Midbrain (tissue), 1 donor: ENCODE measurements at places on chromosomes 4 and X.

DNA sequence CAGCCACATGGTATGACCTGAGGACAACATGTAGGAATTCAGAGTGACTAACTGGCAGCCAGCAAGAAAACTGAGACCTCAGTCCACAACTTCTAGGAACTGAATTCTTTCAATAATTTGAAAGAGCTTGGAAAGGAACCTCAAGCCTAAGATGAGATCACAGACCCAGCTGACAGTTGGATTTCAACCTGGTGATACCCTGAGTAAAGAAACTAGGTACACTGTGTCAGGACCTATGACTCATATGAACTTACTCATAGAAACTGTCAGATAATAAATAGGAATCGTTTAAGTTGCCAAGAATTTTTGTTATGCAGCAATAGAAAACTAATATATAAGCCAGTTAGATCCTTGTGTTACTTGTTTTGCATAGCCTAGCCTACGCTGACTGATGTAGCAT is 102.4 kb upstream of the DCAF12L1 start:
- no peak for DNase-seq

GRCh38 chr4:27027428-27027827 is 166.8 kb downstream of the STIM2 start:
- no peak for DNase-seq

DNA sequence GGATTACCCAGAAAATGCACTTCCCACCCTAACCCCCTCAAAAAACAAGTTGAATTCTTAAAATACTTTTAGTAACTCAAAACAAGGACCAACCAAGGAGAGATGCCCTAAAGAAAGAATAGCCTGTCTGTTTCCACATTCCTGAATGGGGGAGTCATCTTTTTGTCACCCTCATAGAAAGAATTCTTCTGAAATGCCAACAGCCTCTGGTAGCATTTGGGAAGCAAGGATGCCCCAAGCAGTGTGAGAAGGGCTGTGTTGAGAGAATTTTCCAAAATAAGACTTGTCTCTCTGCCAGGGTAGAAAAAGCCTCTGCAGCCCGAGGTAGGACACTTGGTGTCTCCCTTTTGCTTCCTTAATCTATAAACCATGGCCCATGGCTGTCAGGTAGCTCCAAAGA is 173.1 kb upstream of the VCX3A start:
- no peak for DNase-seq

- no peak for DNase-seq
Observed at GRCh38 chr4:95161781-95162469, 386.8 kb downstream of the UNC5C start.

- no peak for DNase-seq
Observed at GRCh38 chrX:23062359-23062758, 62.6 kb downstream of the DDX53 start.

GRCh38 chr4:11216520-11216919 is 212.2 kb downstream of the HS3ST1 start:
- no peak for DNase-seq

- DNase-seq = no peak
Observed at GRCh38 chr4:28792917-28793597, 1927.1 kb upstream of the PCDH7 start.

DNA sequence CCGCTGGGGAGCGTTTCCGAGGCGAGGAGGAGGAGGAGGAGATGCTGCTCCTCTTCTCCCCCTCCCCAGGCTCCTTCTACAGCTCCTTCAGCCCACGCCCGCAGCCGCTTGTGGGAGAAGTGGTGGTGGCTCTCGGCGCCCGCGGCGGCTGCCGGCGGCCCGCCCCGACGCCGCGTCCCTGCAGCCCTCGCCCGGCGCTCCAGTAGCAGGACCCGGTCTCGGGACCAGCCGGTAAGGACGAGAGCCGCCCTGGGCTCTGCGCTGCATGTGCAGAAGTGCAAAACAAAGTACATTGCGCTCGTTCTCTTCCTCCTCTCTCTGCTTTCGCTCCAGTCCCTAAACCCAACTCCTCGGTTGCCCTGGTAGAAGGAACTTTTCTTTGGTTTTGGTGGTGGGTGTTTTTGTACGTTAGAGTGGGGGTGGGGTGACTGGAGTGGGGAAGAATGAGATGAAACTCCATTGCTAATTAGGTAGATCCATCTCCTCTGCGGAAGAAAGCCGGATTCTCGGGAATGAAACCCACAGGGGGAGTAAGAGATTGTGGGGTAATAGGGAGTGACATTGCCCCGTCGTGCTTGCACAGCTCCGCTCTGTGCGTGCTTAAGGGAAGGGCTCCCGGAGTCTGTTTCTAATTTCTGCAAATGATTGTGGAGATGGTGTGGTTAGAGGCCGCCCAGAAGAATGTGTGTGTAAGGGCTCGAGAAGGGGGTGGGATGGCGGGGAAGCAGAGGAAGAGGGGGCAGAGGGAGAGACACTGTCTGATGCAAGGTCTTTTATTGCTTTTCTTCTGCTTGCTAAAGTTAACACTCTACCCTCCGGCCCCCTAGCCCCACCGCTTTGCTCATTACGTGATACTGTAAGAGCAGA is 677 bp downstream of the PTPN13 start:
- peak; percentile 66 for DNase-seq

GRCh38 chrX:69237236-69237635 is 72.0 kb upstream of the PJA1 start:
- no peak for DNase-seq

- DNase-seq = no peak
Observed at GRCh38 chr4:169136796-169137557, 126.9 kb upstream of the CBR4 start.

DNA sequence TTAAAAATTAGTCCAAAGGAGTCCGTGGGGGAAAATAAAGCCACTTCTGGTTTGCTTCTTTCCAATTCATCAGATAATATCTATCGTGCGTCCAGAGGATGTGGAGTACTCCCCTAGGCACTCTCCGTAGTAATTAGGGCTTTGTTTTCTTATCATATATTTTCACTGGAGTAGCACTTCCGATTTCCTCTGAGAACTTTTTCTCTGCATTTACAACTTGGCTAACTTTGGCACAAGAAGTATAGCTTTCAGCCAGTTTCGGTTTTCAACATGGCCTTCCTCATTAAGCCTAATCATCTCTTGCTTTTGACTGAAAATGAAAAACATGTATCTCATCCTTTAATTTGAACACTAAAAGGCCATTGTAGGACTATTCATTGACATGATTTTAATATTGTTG is 80.5 kb downstream of the CASP3 start:
- no peak for DNase-seq

DNA sequence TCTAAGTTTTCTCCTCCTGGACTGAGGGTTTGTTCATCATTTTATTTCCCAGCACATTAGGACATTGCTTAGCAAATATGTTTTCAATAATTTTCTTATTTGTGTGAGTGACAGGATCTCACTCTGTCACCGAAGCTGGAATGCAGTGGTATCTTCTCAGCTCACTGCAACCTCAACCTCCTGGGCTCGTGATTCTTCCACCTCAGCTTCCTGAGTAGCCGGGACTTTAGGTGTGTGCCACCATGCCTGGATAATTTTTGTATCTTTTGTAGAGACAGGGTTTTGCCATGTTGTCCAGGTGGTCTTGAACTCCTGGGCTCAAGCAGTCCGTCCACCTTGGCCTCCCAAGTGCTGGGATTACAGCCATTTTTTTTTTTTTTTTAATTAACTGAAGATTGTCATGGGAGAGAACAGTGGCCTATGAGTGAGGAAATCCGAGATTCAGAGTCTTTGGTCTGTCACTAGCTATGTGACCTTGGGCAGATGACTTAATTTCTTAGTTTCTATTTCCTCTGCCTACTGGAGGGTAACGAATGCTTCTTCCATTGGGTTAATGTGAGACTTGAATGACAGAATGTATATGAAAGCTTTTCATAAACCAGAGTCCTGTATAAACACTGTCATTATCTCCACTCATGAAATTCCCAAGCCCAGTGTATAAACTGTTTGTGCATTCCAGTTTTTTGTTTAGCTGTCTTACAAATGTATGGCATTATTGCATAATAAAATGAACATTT is 23.9 kb downstream of the MOB1B start:
- DNase-seq = no peak

- no peak for DNase-seq
Observed at GRCh38 chr4:168569066-168569930, 72.4 kb downstream of the PALLD start.

- no peak for DNase-seq
Observed at GRCh38 chrX:39427492-39427891, 626.2 kb downstream of the MID1IP1 start.

DNA sequence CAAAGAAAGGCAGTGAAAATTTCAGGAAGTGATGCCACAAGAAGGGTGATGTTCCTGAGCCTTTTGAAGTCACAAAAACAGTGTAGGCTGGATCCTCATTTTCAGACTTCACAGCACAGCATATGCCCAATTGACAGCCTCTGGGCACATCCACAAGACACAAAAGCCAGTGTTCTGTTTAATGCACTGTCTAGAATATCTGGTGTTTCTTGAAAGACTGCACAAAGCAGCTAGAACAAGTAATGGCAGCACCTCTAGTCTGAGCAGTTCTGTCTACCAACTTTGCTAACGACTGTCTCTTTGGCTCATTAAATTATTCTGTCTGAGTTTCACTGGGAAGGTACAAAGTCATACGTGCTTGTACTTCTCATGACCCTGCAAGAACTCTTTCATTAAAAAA is 417.1 kb upstream of the GALNT7 start:
- no peak for DNase-seq

DNA sequence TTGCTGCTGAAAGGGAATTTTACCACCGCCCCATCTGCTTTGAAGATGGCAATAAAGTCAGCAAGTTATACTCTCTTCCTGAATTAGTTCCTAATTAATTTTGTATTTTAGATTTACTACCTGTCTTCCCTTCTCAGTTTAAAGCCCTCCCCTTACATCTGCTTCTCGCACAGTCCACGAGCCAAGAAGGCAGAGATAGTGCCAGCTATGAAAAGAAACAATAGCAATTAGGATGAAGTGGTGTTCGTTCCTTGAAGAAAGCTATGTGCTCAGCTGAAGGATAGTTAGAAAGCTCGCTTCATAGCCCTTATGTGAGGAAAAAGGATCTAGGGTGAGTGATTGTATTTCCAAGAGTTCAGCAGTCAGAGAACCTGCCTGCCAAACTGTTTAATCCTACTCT is 1678.8 kb upstream of the TENM3 start:
- no peak for DNase-seq

DNA sequence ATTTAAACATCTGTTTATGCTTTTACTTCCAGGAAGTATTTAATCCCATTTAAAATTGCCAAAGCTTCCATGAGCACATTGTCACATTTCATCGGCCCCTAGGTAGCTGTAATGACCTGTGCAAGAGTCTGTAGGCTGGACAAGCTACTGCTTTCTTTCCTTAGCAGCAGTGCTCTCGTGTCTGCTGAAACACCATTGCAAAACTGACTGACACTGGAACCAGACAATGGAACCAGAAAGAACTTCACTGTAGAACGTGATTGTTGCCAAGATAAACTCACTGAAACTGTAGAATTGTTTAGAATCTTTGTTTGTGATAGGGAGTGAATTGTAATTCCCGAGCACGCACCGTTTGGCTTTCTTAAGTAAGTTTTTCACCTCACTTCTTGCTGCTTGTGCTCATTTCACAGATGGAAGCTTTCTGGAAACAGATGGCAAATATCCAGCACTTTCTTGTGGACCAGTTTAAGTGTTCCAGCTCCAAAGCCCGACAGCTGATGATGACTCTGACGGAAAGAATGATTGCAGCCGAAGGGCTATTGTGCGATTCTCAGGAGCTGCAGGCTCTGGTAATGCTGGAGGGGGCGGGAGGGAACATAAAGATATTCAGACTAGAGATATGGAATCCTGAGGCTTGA is 36.9 kb downstream of the EVC start:
- DNase-seq = no peak
